Activated CD4-positive, CD25-positive, alpha-beta regulatory T cell treated with anti-CD3 and anti-CD28 coated beads, Interleukin-2, amount 50 U/mL, for 72 hours (primary cell): ENCODE measurements at places on chromosomes 12 and 14.

DNA sequence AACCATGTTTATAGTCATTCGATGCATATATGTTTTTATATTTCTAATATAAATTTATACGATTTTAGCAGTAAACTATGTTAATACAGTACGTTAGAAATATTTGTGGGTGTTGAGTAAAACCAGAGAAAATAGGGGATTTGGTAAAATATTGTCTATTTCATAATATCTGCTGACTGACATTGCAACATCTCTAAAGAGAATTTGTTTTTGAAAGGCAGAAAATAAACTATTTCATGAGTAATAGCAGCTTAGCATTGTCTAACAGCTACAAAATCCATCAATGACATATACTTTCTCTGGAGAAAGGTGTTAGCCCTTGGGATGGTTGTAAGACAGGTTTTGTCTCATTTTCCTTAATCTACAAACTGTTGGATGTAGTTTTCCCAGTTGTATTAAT lies 144.9 kb downstream of the PDE3A start:
- DNase-seq: no peak

- DNase-seq: no peak
These were observed 197.7 kb upstream of the SLC16A7 start for GRCh38 chr12:59398164-59398563.

- no peak for DNase-seq
These were observed 642.0 kb downstream of the SLC6A15 start for GRCh38 chr12:84270470-84271140.

GRCh38 chr14:106802413-106803364 lies 1276.3 kb downstream of the TMEM121 start:
- DNase-seq: no peak

DNA sequence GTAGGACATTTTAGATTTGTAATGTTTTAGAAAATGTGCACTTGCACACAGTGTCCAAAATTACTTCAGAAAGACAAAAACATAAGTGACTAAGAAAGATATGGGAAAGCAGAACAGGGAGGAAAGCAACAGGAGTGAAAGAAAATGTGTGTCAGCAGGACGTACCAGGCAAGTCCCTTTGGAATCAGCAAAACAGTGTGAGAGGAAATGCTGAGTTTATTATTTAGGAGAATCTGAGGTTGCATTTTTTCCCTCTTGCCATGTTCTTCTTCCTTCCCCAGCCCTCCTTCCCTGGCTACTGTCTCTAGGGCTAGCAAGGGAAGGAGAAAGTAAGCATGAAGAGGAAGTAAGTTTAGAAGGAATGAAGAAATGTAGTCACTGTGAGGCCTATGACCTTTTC lies 67.7 kb upstream of the CD163 start:
- no peak for DNase-seq

DNA sequence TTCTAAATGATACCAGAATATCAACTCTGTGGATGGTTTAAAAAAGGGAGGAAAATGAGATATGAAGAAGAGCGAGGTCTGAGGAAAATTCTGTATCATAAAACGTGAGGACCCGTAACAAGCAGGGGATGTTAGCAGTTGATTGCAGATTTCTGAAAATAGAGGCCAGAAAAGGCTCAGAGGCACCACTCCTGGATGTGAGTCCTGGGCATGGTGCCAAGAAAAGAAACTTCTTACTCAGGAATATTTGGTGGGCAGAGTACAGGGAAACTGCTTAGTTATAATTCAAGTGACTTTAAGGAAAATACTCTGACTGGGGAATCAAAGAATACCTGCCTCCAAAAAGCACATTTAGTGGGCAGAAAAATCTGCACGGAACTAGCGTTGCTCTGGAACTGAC lies 85.5 kb downstream of the PRICKLE1 start:
- DNase-seq: no peak

DNA sequence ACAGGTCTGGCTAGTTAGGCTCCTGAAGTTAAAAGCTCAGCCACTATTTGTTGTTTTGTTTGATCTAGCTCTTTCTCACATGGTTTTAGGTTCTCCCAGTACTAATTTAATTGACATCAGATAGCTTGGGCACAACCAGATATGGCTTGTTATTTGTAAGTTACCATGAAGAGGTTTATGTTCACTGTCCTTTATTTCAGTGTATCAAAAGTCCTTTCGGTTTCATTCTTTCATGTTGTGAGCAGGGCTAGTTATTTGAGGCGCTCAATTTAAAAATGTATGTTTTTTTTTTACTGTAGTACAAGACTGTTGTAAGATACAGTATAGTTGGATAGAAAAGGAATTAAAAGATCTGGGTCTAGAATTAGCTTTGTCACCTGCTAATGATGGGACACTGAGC lies 7.0 kb downstream of the GPX2 start:
- DNase-seq: no peak

- no peak for DNase-seq
These were observed 269.7 kb downstream of the TTC6 start for GRCh38 chr14:37864861-37865718.

DNA sequence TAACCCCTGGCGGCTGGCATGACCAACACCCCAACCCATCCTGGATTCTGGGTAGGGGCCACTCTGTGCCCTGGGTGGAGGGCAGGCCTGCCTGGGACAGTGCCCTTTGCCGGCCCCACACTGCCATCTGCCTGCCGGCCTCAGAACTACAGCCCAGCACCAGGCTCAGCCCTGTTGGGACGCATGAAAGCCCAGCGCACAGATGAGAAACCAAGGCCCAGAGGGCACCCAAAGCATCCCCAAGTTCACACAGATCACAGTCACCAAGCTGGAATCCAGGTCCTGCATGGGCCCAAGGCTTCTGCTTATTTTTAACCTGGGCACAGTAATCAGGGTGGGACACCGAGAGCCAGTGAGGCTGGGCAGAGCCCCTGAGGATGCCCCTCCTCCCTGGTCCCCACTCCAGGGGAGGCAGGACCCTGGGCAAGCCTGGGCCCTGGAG lies 26.2 kb downstream of the RFLNA start:
- peak; percentile 76 for DNase-seq

DNA sequence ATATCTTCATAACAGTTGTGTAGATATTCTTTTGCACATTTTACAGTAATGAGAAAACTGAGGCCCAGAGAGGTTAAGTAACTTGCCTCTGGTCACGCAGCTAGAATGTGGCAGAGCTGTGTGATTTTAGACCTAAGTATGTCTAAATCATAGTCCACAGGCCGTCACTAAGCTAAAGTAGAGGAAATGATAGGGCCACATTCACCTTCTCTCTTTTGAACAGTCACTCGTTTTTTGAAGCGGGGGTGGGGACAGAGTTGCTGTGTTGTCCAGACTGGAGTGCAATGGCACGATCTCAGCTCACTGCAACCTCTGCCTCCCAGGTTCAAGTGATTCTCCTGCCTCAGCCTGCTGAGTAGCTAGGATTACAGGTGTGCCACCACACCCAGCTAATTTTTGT lies 68.5 kb downstream of the RASSF3 start:
- no peak for DNase-seq
